ENCODE measurements at places on chromosomes 1 and 21.

GRCh38 chr1:199308349-199308846 is 669.6 kb downstream of the PTPRC start:
- no peak for DNase-seq

DNA sequence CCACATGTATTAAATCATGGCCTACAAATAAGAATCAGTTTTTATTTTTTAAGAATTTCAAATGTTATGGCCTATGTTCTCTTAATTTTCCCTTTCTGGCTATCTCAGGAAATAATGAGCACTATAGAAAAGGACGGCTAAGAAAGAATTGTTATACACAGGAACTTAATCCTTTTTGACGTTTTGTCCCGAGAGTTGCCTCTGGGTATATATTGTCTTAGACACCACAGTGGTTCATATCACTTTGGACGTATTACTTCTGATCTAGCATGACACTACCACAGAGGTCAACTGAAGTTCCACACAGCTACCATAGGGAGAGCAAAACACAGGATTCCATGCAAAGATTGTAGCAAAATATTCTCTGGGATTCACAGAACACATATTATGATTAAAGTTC is 307.6 kb downstream of the VAV3 start:
- no peak for DNase-seq

GRCh38 chr1:223403184-223403815 is 10.1 kb downstream of the CCDC185 start:
- DNase-seq: no peak

GRCh38 chr1:193766329-193766728 is 579.9 kb upstream of the B3GALT2 start:
- no peak for DNase-seq

- no peak for DNase-seq
Observed at GRCh38 chr21:42580793-42581321, 67.2 kb downstream of the SLC37A1 start.
